Activated T-cell treated with anti-CD3 and anti-CD28 coated beads for 4 hours (primary cell): ENCODE measurements at places on chromosomes 12 and 14.

DNA sequence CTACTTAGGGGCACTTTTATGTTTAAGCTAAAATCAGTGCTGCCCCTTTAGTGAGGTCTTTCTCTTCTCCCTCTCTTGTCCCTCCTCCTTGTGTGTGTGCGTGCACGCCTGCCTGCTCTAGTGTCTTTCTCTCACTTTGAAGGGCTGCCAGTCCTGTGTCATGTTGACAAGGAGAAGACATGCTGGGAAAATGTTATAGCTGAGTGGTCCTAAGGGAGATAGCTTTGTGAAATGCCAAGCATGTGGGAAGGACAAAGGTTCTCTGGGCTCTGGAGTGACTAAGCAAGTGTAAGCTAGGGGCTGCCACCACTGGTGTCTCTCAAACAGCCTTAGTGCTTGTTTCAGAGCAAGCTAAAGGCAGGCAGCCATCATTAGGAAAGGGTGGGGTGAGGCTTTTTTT is 108.4 kb downstream of the EMP1 start:
- no peak for DNase-seq

- DNase-seq = no peak
Observed at GRCh38 chr14:21406213-21406612, 22.4 kb upstream of the SUPT16H start.

GRCh38 chr14:103576371-103577024 is 13.7 kb downstream of the COA8 start:
- no peak for DNase-seq

DNA sequence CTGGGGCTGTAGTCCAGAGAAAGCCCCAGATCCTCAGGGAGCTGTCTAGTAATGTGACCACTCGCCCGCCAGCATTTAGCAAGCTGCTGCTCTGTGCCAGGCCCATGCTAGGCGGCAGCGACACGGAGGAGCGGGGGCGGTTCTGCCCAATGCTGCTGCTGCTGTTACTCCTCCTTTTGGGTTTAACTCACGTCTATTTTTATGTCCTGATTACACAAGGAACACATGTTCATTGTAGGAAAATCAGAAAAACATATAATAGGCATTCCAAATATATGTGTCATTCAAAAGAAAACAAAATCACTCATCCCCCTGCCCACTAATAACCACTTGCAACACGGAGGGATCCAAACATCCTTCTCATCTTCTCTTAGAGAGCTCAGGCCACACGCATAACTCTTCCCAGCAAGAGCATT is 30.4 kb downstream of the CCDC92 start:
- no peak for DNase-seq

DNA sequence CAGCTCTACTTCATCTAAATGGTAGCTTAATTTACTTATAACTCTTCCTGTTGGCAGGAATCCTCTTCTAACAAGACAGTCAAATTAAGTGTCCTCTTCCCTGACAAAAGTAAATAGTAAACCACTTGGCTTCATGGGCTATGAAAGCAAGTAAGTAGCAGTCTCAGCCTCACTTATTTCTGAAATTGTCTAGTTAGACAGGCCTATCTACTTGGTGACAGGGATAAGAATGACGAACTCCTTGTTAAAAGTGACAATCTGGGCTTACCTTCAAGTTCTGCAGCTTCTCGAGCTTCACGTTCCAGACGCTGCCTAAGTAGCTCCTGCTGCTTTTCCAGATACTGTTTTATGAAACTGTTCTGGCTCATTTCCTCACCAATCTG is 4.7 kb downstream of the ACIN1 start:
- DNase-seq = no peak

DNA sequence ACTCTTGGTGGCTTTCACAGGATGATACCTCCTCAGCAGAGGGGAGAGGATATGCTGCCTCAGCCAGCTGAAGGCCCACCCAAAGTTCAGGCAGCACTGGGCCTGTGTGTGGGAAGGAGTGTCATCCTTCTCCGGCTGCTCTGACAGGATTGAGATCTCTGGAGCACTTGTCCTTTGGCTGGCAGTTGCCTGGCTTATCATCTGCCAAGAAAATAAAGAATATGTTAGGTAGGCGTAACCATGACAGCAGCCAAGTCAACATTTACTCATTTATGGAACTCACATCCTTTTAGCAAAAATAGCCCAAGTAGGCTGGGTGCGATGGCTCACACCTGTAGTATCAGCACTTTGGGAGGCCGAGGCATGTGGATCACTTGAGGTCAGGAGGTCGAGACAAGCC is 68.5 kb downstream of the PPFIBP1 start:
- no peak for DNase-seq

- DNase-seq = no peak
Observed at GRCh38 chr12:30835216-30835615, 80.5 kb upstream of the CAPRIN2 start.

DNA sequence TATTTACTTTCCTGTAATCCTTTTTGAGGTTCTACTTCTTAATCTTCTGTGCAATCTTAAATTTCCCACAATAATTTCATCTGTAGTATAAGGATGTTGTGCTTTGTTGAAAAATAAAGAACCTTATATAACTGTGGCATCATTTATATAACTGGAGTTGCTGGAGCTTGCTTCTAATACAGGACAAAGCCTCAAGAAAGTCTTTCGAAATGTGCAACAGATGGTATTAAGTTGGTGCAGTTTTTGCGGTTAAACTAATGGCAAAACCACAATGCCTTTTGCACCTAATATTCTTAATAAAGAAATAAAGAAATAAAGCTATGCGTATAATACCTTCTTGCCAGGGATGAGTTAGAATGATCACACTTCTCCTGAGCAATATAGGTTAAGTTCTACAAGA is 180.0 kb downstream of the KITLG start:
- DNase-seq = no peak

GRCh38 chr14:85417396-85417795 is 112.5 kb upstream of the FLRT2 start:
- DNase-seq = no peak

- no peak for DNase-seq
Observed at GRCh38 chr12:32240831-32241230, 134.2 kb downstream of the BICD1 start.

- DNase-seq = peak; percentile 46
Observed at GRCh38 chr12:29552324-29552927, 54.9 kb upstream of the OVCH1 start.

GRCh38 chr14:81268016-81268416 is 47.3 kb upstream of the GTF2A1 start:
- no peak for DNase-seq

GRCh38 chr12:43325786-43326185 is 226.2 kb downstream of the ADAMTS20 start:
- no peak for DNase-seq

GRCh38 chr12:108564724-108565123 is 2.3 kb downstream of the ISCU start:
- DNase-seq = no peak

- no peak for DNase-seq
Observed at GRCh38 chr14:92690171-92691011, 58.0 kb downstream of the LGMN start.

DNA sequence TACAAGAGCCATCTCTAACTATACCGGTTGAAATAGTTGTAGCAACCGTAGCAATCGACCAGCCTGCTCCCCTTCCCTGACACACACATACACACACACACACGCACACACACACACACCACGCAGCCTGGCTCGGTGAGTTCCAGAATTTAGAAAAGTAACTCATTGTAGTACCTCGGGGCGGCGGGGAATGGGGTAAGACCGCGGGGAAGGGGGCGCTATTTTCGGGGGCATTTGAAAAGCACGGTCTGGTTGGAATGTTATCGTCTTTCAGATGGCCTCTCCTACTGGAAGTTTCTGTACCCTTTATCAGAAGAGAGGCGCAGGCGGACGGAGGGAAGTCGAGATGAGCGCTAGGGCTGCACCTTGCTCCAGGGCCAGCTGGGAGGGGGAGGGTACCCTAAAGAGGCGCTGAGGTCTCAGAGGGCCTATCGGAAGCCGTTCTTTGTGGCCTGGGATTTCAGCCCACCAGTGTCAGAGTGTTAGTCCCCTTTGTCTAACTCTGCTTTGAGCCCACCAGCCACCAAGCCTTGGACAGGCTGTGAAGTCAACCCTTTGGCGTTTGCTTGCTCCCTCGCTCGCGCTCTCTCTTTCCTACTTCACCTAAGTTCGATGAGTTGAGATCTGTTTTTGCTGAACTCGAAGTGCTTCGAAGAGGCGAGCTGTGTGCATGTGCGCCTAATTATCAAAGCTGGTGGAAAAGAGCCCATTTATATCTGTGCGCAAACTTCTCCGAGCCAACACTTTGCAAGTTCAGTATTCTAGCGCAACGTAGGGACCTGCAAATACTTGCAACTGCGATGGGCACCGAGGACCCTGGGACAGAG is 837 bp downstream of the COL2A1 start:
- no peak for DNase-seq

GRCh38 chr12:66600903-66601302 is 78.0 kb downstream of the GRIP1 start:
- no peak for DNase-seq

- no peak for DNase-seq
Observed at GRCh38 chr12:88801227-88802095, 221.2 kb upstream of the KITLG start.

GRCh38 chr14:64938972-64939816 is 3.4 kb downstream of the GPX2 start:
- no peak for DNase-seq

- peak; percentile 54 for DNase-seq
Observed at GRCh38 chr12:121494093-121494787, 86.6 kb downstream of the KDM2B start.

DNA sequence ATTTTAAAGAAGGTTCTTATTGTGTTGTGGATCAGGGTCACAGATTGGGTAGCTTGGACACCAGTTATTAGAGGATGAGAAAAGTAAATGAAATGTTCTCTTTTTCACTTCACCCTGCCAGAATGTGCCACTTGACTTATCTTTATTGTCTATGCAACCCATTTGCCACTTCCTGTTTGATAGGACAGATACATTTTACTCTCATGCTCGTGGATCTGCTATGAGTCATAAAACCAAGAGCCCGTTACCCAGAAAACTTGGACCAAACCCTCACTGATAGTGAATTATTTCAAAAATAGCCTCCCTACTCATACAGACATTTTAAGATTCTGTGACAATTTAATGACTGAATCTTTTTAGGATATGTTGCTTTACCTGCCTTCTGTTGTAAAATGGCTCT is 1.8 kb downstream of the ISCA2 start:
- DNase-seq = no peak

DNA sequence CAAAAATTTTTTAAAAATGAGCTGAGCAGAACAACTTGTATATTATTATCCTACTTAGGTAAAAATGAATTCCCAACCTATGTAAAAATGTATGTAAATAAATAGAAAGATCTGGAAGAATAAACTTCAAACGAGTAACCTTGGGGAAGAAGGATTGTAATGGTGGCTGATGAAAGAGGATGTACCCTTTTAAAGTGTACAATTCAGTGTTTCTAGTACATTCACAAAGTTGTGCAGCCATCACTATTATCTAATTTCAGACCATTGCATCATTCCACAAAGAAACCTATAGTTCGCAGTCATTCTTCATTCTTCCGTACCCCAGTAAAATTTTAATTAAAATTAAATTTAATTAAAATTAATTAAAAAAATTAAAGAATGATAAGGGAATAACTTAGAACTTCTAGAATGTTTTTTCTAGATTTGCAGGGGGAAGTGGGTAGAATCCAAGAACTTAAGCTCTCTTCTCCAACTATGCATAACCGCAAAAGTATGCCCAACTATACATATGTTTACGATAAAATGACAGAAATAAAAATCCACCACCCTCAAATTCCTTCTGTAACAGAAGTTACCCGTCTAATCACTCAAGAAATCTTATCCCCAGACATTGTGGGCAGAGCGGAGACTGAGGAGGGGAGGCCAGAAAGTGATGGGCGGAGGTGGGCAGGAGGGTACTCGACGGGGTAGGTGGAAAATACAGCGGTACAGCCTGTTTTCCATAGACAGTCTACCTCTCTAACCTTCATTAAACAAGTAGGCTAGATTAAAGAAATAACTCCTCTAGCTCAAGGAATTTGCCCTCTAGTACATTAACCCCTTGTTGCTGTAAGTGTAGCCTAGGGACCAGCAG is 921 bp downstream of the DEPDC4 start:
- no peak for DNase-seq

- DNase-seq = no peak
Observed at GRCh38 chr12:2958432-2959191, 585 bp upstream of the TEAD4 start.

GRCh38 chr12:53231921-53232645 is at the start of gene RARG:
TSS of gene RARG (minus strand) at chr12:53232209. CDS start at chr12:53227545, 4,664 bp downstream.
- DNase-seq = peak; percentile 79

DNA sequence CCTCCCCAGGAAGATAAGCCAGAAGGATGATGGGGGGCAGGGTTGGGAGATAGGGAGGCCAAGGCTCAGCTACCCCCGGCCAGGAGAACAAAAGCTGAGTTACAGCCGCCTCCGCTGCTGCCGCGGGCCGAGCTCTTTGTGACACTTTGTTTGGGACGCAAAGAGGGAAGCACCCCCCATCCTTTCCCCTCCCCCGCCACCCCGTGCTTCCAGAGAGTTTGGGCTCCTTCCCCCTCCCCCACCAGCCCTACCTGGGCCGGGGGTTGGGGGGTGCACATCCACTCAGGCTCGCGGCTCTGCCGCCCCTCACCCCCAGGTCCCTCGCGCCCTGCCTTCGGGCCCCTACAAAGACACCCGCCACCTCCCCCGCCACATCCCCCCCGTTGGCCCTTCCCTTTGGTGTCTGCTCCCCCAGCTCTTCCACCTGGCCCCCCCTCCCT is 799 bp downstream of the ZNF219 start:
- DNase-seq = no peak

- no peak for DNase-seq
Observed at GRCh38 chr12:93980711-93981110, 167.7 kb upstream of the PLXNC1 start.

DNA sequence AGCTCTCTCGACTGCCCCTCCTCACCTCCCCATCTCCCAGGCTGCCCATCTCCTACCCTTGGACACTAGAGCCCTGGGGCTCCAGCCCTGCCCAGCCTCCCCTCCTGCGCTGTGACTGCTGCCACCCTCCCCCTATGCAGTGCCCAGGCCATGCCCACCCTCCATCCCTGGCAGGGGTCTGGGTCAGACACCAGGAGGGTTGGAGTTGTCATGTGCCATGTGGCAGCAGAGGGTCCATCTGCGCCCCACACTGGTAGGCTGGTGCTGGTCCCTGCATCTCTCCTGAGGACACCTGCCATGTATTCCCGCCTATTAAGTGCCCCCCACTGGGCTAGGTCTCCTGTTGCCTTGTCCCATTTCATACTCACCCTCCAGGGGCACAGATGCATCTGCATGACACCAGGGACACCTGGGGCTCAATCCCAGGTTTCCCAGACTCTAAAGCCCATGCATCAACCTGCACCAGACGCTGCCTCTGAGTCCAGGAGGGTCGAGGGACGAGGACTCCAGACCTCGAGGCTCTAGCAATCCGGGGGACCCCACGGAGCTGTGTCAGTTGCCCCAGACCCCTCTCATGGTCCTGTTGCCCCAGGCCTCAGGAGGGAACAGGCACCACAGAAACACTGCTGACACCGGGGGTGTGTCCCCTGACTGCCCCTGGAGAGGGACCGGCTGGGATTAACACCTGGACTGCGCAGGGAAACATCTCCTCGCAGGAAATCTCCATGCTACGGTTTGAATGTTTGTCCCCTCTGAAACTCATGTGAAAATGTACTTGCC is 23.4 kb upstream of the SFSWAP start:
- no peak for DNase-seq
